ENCODE measurements at places on chromosomes 3 and 15. TPM values are rescaled to one million over a fixed set of nuclear protein-coding genes. Genes with fewer than 3 reads are reported as not detected.

The SLC12A8 gene
- total RNA-seq: 2.2 TPM

The RTP3 gene
- not detected for total RNA-seq

GRCh38 chr15:51970132-51970817, 1.3 kb downstream of the LEO1 start:
- DNase-seq: no peak

DNA sequence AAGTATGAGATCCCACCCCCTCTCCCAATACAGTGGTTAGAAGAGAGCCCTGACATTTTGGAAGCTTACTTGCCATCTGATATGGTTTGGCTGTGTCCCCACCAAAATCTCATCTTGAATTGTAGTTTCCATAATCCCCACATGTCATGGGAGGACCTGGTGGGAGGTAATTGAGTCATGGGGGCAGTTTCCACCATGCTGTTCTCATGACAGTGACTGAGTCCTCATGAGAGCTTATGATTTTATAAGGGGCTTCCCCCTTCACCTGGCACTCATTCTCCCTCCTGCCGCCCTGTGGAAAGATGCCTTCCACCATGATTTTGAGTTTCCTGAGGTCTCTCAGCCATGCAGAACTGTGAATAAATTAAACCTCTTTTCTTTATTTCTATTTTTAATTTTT, 28.8 kb upstream of the HES1 start:
- DNase-seq: peak; percentile 6

DNA sequence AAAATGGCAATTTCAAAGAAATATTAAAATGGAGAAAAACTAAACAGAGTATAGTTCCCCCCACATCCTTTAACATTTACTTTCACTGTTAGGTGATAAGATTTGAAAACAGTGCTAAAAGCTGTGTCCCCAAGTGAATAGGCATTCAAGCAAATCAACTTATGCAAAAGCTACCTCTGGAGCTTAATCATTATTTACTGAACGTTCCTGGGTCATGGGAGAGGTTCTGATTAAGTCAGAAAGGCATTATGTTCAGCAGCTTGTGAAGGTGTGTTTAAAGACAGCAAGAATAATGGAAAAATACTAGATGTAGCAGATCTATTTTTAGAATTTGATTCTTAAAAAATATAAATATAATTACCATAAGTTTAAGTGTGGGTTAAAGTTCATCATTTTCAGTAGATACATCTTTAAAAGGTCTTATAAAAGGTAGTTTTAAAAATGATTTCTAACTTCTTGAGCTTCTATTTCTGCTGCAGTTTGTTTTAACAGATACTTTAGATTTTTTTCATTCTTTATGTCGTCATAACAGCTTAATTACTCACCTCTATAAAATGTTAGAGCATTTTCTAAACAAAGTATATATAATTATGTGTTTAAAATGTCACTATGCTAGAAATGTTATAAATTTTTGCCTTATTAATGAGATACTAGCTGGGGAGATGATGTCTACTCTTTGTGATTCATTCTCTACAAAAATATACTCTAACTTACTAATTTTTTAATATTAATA, 127.9 kb downstream of the MITF start:
- DNase-seq: no peak

DNA sequence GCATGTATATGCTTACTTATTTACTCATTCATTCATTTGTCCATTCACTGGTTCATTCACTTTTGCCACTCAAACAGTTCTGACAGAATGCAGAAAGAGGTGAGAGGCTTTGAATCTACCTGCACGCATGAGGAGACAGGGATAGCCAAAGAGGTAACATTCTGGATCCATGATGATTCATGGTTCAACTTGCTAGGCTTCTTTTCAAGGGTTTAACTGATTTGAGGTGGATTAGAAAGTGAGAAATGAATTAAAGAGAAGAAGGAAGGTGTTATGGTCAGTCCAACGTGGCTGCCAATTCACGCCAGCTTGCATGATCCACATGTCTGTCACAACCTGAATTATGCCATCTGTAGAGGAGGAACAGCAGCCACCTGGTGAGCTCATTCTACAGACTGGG, 260.6 kb downstream of the ARRDC4 start:
- no peak for DNase-seq
